ENCODE measurements at places on chromosomes 16 and 17. TPM values are rescaled to one million over a fixed set of nuclear protein-coding genes. Genes with fewer than 3 reads are reported as not detected.

CCL2 gene
- total RNA-seq = not detected

CEP295NL gene
- not detected for total RNA-seq

PRCD gene
- total RNA-seq = 0.35 TPM

DRC3 gene
- not detected for total RNA-seq

KCNH4 gene
- total RNA-seq = not detected

MXRA7 gene
- total RNA-seq = 101 TPM

FLOT2 gene
- total RNA-seq = 70.7 TPM

CLDN9 gene
- total RNA-seq = not detected

GEMIN4 gene
- total RNA-seq = 29.0 TPM

ZNF174 gene
- total RNA-seq = 7.4 TPM

PNMT gene
- total RNA-seq = not detected

ARHGAP27 gene
- 39.2 TPM for total RNA-seq

GLP2R gene
- not detected for total RNA-seq

TP53TG3F gene
- total RNA-seq = not detected

JUP gene
- total RNA-seq = 1,681 TPM

TBCD gene
- total RNA-seq = 95.8 TPM

SAT2 gene
- total RNA-seq = 36.9 TPM

PERCC1 gene
- total RNA-seq = not detected

TEX14 gene
- not detected for total RNA-seq

EPX gene
- total RNA-seq = not detected

IGF2BP1 gene
- 3.4 TPM for total RNA-seq

ODAD4 gene
- not detected for total RNA-seq

EPN3 gene
- total RNA-seq = 30.8 TPM

PALB2 gene
- 12.2 TPM for total RNA-seq

SLC5A11 gene
- total RNA-seq = not detected

TMEM114 gene
- total RNA-seq = not detected

CCL8 gene
- not detected for total RNA-seq

SPNS1 gene
- total RNA-seq = 29.1 TPM

RHBDF1 gene
- 26.2 TPM for total RNA-seq

CNGB1 gene
- total RNA-seq = 0.65 TPM

SMIM22 gene
- 5.2 TPM for total RNA-seq

GSG1L2 gene
- total RNA-seq = not detected

CLEC3A gene
- total RNA-seq = not detected

THOC6 gene
- total RNA-seq = 35.3 TPM

GINS3 gene
- total RNA-seq = 8.9 TPM

OR3A3 gene
- total RNA-seq = not detected

TSPAN10 gene
- total RNA-seq = 0.74 TPM

PDE6G gene
- total RNA-seq = not detected

MAF gene
- total RNA-seq = 16.7 TPM

SAMD14 gene
- not detected for total RNA-seq

KIF2B gene
- not detected for total RNA-seq

CCL14 gene
- not detected for total RNA-seq

SPAG5 gene
- 44.5 TPM for total RNA-seq

ARL5C gene
- total RNA-seq = not detected

MYH2 gene
- not detected for total RNA-seq

NPIPB6 gene
- total RNA-seq = 0.49 TPM

OMG gene
- total RNA-seq = not detected

FBXW10 gene
- total RNA-seq = 0.09 TPM

TMEM204 gene
- 0.35 TPM for total RNA-seq

TIGD7 gene
- total RNA-seq = 1.5 TPM

C16orf96 gene
- total RNA-seq = not detected

DLX3 gene
- 0.46 TPM for total RNA-seq

RAB26 gene
- total RNA-seq = 0.49 TPM

GP1BA gene
- total RNA-seq = not detected

DNAI2 gene
- not detected for total RNA-seq

IL21R gene
- total RNA-seq = 0.28 TPM

CASKIN1 gene
- 0.42 TPM for total RNA-seq

CMIP gene
- total RNA-seq = 34.7 TPM

NAGLU gene
- 19.6 TPM for total RNA-seq

All from airway epithelial cell (primary cell).